ENCODE measurements at places on chromosomes 2 and 18.

DNA sequence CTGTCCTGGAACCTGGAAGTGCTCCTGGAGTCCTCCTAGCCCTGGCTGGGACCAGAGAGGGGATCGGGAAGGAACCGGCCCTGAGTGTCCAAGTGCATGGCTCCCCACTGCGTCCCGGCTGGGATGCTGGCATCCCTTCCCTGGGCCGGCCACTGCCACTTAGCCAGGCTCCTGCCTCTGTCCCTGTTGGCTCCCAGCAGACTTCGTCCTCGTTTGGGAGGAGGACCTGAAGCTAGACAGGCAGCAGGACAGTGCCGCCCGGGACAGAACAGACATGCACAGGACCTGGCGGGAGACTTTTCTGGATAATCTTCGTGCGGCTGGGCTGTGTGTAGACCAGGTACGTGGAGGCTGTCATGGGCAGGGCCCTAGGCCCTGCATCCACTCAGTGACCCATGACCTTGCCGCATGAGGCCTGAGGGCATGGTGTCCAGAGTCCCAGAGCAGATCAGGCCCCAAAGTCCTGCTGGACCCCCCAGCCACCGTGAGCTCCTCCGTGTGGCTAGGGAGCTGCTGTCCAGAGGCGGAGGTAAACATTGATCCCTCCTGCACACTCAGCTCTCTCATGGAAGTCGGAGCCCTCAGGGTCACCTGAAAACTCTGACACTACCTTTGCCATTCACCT lies 7.1 kb downstream of the ANO7 start:
- DNase-seq: no peak

- no peak for DNase-seq
Measured at GRCh38 chr2:112138159-112139032, at the start of gene FBLN7. Gene FBLN7 (plus strand): TSS chr2:112138385. CDS start chr2:112138656, 271 bp downstream.

DNA sequence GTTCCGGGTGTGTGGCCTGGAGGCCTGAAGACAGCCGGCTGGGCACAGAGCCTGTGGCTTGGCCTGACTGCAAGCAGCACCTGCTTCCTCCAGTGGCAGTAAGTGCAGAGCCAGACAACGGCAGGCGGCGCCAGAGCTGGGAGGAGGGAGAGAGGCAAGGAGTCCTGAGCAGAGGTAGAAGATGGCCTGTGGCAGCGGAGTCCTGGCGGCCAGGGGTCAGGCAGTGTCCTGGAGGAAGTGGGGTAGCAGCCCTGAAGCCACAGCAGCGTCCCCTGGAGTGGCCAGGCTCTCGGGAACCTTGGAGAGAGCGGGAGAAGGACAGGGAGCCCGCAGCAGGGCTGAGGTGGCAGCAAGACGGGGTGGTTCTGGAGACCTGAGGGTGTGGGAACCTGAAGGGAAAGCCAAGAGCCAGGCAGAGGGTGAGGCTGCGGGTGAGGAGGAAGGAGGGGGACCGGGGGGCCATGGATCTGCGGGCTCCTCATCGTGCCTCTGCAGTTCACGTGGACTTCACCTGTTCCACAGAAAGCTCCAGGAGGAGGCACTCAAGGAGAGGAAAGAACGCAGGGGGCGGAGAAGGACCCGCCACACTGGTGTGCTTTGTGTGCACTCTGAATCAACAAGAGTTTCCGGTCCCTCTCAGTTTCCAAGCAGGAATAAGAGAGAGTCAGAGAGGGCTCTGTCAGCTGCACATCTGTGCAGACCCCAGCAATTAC lies 85.9 kb downstream of the USP40 start:
- no peak for DNase-seq

- no peak for DNase-seq
Measured at GRCh38 chr18:68284236-68284780, 430.6 kb downstream of the TMX3 start.

DNA sequence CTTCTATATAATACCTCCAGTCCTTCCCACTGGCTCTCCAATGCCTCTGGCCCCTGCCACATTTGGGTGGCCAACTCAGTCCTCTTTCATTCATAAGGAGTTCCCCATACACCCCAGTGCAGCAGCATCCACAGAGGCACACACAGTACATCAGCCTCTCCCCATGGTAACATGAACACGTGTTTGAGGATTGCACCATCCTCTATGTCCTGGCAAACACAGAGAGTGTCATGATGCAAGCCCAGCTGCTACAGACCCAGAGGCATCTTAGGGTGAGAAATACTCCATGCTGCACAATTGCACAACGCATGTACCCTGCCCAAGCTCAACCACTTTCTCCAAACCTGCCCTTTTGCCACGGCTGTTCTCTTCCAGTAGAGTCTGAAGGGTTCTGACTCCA lies 11.5 kb downstream of the IGFBP5 start:
- DNase-seq: no peak

DNA sequence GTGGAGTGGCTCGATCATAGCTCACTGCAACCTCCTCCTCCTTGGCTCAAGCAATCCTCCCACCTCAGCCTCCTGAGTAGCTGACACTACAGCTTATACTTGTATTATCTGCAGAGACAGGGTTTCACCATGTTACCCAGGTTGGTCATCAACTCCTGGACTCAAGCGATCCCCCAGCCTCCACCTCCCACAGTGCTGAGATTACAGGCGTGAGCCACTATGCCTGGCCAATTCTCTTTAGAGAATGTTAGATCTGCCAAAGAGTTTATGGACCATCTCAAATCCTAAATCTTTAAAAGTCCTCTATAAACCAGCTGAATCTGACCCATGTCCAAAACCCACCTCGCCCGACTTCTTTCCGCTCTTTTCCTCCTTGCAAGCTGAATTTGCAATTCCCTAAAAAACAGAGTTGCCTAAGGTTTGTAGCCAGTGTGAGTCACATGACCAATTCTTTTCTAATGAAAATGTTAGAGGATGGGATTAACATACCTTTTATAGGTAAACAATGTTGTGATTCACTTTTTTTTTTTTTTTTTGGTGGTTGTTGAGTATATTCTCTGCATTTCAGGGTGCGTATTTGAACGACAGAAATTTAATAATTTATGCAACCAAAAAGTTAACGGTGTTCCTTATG lies 2.4 kb upstream of the PMAIP1 start:
- no peak for DNase-seq

DNA sequence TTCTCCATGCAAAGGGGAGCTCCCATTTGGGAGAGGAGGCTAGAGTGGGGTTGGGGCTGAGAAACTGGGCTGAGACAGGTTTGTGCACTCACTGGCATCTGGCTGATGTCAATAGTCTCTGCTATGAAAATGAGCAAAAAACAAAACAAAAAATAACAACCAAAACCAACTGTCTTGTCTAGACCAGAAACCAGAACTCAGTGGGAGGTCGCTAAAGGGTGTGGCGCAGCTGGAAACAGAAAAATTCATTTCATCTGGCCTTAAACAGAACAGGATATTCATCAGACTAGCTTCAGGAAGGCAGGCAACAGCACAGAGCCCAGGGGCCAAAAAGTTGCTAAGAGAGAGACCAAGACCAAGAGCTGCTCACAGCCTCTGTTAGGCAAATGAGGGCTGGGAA lies 126.1 kb downstream of the THNSL2 start:
- DNase-seq: no peak

- DNase-seq: no peak
Measured at GRCh38 chr2:71500426-71501079, 47.2 kb downstream of the DYSF start.

Measured in RWPE2 (cell line).